Fibroblast of pulmonary artery (primary cell): ENCODE measurements at places on chromosomes 5 and 9.

- DNase-seq: no peak
These were observed 190.5 kb downstream of the FSTL4 start for GRCh38 chr5:133421806-133422205.

DNA sequence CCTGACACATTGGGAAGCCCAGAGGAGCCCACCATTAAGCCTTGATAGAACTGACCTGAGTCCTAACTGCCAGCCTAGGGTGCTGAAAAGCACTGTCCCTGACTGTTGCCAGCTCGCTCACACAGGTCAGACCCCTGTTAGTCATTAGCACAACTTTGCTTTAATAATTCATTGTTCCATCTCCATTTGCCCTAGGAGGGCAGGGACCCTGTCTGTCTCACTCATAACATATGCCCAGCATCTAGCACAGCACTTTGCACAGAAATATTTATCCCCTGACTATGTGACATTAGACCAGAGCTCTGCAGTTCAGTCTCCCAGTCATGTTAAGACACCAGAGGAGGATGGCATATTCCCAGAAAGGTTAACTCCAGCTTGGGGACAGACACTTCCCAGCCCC lies 61.8 kb upstream of the STXBP1 start:
- DNase-seq: no peak

- no peak for DNase-seq
These were observed 96.7 kb upstream of the SEMA6A start for GRCh38 chr5:116671211-116671736.

DNA sequence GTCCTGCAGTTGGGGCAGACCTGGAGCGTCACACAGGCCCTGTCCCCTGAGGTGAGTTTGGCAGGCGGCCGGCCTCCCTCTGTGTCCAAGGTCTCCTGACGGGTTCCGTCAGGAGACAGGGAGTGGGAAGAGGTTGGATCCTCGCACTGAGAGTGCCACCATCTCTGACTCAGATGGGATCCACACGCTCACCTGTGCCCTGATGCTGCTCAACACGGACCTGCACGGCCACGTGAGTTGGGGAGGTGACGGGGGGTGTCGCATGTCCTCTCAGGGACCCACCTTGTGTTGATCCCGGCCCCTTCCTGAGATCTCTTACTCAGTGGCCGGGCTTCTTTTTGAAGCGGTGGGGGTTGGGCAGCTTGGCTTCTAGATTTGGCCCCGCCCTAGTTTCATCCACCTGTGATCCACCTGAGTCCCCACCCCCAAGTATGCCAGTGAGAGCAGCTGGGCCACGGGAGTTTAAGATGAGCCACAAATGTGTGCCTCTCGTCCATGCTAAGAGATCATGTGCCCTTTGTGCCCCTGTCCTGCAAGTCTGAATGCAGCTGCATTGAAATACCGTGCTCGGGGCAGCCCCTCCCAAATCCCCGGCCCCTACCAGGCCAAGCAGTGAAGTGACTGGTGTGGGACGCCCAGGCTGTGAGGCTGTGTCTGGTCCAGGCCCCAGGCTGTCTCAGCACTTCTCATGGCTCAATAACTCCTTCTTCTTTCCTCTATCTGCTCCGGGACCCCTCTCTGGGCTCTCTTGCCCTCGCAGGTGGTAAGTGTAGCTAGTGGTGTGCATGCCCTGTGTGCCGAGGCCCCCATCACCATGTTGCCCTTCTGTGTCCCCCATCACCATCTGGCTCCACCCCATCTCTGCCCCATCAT lies 27.2 kb downstream of the PSD2 start:
- no peak for DNase-seq

DNA sequence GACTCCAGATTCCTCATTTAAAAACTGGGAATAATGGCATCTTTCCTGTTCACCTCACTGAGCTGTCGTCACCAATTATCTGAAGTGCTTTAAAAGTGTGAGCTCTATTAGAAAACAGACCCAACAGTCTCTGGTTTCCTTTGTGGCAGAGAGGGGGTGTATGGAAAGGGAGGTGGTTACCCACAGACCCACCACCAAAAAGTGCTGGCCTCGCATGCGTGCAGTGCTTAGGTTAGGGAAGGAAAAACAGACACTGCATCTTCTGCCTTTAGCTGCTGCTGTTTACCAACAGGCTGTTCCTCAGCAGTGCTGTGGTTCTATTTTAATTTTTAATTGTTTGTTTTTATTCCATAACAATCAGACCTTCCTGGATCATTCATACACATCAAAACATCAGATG lies 249.6 kb downstream of the PIK3R1 start:
- no peak for DNase-seq

- no peak for DNase-seq
These were observed 436.0 kb downstream of the ZNF608 start for GRCh38 chr5:124310453-124310852.

- DNase-seq: no peak
These were observed 3.8 kb downstream of the FCN1 start for GRCh38 chr9:134913713-134914500.
